ENCODE measurements at places on chromosomes 6 and 20. TPM values are rescaled to one million over a fixed set of nuclear protein-coding genes. Genes with fewer than 3 reads are reported as not detected.

The NOX3 gene
- not detected for total RNA-seq

The FAM83C gene
- not detected for total RNA-seq

The SIGLEC1 gene
- 2.1 TPM for total RNA-seq

The OR2J3 gene
- total RNA-seq = not detected

The DNAH8 gene
- 2.2 TPM for total RNA-seq

The MAP1LC3A gene
- 21.2 TPM for total RNA-seq

The SLC22A1 gene
- 1.2 TPM for total RNA-seq

All from muscle of leg (tissue), 16 donors.